ENCODE measurements at places on chromosomes 7 and 10.

GRCh38 chr10:62625484-62625883 lies 179.0 kb upstream of the ADO start:
- DNase-seq: no peak

DNA sequence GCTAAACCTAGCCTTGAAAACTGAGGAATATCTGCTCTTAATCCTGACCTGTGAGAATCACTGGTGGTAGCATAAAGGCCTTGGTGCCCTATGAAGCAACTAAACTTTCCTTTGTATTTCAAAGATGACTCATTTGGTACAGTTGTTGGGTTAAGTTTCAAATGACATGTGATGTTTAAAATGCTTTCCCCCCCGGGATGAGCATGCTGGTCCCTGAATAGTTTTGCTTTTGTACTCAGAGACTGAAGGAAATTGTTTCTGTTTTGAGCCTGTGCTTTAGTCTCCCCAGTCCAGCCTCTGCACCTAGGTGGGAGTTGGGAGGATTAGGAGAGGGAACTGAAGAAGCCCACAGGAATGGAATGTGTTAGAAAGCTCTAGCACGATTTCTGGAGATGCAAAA lies 258.9 kb upstream of the NPY start:
- no peak for DNase-seq

- no peak for DNase-seq
Observed at GRCh38 chr7:101164071-101164840, 1.1 kb downstream of the VGF start.

GRCh38 chr7:118657391-118658005 lies 433.0 kb downstream of the ANKRD7 start:
- DNase-seq: no peak

- DNase-seq: no peak
Observed at GRCh38 chr7:107069457-107069856, 25.0 kb downstream of the PRKAR2B start.

- DNase-seq: no peak
Observed at GRCh38 chr7:97377713-97378112, 260.2 kb downstream of the SDHAF3 start.

DNA sequence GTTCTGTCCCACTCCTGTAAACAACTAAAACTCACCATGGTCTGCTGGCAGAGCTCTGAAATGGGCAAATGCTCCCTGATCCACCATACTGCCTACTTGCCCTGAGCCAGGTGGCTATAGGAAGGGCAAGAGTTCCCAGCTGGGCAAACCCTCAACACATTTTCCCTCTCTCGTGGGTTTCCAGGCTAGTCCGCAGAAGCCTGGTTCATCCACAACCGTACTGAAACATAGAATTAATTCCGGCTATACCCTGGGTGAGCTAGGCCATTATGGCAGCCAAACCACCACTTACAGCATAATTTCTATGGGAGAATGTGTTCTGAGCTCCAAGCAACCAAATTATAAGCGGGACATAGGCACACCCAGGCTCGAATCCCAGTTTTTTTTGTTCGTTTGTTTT lies 20.1 kb upstream of the DDIT4 start:
- no peak for DNase-seq

- DNase-seq: no peak
Observed at GRCh38 chr7:128307061-128307460, 36.6 kb downstream of the RBM28 start.

GRCh38 chr7:92797284-92797683 lies 39.1 kb downstream of the CDK6 start:
- DNase-seq: no peak

- no peak for DNase-seq
Observed at GRCh38 chr7:118708741-118709140, 484.2 kb downstream of the ANKRD7 start.

- no peak for DNase-seq
Observed at GRCh38 chr10:94762393-94762792, at the start of gene CYP2C19. Gene CYP2C19 (plus strand): TSS chr10:94762681. CDS start chr10:94762706, 25 bp downstream.

DNA sequence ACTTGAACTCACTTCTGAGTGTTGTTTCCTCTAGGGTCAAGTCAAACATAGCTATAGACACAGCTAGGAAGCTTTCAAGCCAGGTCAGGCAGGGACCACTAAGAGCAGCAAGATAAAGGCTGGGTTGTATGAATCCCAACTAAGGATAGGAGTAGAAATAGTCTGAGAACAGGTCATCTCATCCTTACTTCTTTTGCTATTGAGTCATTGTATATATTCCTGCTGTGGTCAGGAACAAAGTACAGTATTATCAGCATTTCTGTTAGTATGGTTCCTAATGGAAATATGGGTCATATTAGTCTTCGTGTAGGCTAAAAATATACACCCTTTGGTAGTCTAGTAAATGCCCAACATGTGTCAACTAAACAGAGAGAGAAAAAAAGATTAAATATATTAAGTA lies 145.3 kb downstream of the BTAF1 start:
- DNase-seq: no peak

- DNase-seq: no peak
Observed at GRCh38 chr7:132537456-132538145, 38.7 kb downstream of the PLXNA4 start.

DNA sequence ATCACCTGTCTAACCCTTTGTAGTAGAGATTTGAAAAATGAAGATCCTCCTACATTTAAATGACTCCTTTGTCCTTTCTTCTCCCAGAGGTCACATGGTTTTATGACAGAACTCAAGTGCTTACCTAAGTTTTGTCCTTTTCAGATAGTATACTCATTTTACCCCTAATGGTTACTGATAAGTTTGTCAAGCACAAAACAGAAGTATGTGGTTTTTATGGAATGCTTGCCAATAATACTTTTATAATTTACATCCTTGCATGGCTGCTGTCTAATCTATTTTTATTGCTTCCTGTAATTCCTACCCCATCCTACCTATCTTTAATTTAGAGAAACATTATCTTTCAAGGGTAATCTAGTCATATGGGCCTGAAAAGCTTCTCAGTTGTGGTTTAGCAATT lies 37.5 kb downstream of the HELLS start:
- no peak for DNase-seq

GRCh38 chr7:45720989-45721388 lies 146.8 kb downstream of the ADCY1 start:
- DNase-seq: no peak

GRCh38 chr7:120502132-120502531 lies 229.2 kb downstream of the KCND2 start:
- DNase-seq: no peak

- DNase-seq: no peak
Observed at GRCh38 chr7:42617071-42617765, 294.7 kb downstream of the C7orf25 start.

DNA sequence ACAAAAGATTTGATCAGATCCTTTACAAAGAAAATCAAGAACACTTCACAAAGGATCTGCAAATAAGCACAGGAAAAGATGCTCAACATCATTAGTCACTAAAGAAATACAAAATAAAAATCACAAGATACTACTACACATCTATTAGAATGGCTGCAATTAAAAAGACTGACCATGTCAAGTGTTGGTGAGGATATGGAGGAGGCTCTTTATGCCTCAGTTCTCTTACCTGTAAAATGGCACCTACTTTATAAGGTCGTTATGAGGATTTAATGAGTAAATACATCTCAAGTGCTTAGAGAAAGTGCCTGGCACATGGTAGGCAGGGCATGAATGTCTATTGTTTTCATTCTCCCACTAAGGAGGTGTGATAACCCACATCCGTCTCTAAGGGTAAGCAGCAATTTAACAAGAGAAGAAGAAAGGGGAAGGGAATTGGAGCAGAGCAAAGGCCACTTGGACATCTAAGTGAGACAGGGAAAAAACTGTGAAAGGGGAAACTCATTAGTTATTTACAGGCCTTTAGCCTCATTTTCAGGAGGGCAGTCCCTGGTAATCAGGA lies 157.5 kb upstream of the NFE2L3 start:
- no peak for DNase-seq

- DNase-seq: peak; percentile 64
Observed at GRCh38 chr7:141073173-141073640, 657 bp upstream of the TMEM178B start.

- DNase-seq: no peak
Observed at GRCh38 chr10:4331150-4331549, 494.9 kb upstream of the AKR1E2 start.

GRCh38 chr10:103584216-103585010 lies 90.9 kb downstream of the NEURL1 start:
- DNase-seq: no peak

DNA sequence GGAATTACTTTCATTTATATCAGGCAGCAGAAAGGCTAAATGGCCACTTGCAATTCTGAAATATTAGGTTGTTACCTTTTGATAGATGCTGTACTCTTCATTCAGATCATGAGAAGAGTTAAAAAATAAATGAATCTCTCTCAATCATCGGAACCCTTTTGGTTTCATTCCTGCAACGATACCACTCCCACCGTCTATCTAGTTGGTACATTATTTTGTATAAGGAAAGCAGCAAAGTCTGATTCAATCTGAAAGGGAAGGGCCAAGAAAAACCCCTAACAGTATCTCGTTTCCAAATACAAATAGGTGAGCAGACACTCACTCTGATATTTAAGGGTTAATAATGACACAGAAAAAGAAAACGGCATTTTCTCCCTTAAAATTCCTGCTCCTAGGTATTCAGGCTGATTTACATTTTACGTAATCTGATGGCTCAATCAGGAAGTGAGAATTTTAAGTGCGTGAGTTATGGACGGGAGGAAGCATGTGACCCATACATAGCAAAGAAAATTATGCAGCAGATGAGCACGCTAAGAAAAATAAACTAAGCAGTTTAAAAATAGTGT lies 209.4 kb upstream of the KLF14 start:
- DNase-seq: no peak

- DNase-seq: no peak
Observed at GRCh38 chr10:45152726-45153125, 152.0 kb downstream of the ZNF22 start.

DNA sequence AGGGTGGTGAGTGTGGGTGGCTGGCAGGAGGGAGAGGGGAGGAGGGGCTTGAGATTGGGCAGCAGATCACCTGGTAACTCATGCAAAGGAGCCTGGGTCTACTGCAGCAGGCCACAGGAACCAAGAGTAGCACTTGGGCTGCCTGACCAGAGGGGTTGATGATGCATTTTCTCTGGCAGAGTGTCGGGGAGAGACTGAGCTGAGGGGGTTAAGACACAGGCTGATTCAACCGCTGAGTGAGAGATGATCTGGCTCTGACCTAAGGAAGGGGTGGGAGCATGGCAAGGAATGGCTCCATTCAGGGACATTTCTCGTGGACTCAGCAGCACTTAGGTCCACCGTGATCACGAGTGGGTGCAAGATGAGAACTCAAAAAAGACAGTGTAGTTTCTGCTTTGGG lies 115.5 kb upstream of the STK17A start:
- DNase-seq: no peak

DNA sequence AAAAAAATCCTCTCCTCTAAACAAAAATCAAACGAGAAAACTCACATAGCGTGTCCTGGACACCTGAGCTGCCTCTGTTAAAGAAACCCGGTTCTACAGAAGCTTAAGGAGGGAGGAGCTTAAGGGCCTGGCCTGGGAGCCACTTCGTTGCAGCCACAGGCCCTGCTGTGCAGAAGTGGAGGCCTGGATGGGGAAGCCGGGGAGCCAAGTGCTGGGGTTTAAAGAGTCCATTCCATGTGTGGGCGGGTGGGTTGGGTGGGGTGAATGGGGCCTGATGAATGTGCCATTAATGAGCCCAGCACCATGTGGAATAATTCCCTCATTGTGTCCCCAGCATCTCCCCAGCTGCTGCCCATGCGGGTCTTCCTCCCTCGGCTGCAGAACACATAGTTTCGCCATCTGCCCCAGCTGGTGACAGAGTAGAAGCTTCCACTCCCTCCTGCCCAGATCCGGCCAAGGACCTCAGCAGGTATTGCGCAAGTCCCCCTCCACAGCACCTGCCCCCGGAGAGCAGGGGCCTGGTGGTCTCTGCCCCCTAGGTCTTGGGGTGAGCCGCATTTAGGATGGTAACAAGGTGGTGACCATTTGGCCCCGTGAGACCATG lies 127.8 kb upstream of the BTBD16 start:
- no peak for DNase-seq

DNA sequence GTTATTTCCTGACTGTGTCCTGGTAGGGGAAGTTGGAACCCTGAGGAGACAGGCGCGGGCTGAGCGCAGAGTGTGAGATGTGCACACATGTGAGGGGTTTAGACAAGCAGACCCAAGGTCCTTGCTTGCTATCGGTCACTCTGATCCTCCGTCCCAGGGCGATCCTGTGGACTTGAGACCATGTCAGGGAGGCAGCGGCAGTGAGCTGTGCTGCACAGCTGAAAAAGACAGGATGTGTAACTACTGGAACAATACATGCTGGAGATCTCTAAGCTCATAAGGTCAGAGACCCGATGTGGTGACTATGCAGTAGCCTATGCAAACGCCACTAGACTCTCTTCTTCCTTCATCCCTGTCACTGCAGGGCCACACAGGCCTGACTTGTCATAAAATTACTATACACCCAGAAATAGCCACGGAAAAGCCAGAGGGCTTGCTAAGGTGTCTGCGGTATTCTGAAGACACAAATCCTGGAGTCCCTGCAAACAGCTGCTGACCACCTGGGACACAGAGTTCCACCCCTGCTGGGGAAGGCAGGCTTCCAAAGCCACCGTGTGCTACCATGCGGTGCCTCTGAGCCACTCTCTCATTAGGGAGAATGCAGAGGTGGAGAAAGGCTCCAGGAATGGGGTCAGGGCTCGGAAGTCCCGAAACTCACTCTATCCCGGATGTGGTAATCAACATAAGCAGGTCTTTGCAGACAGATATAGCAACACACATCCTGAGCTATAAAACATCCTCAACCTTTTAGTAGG lies 91.1 kb upstream of the DDC start:
- DNase-seq: peak; percentile 36

GRCh38 chr10:59580026-59580863 lies 129.4 kb downstream of the SLC16A9 start:
- DNase-seq: no peak

DNA sequence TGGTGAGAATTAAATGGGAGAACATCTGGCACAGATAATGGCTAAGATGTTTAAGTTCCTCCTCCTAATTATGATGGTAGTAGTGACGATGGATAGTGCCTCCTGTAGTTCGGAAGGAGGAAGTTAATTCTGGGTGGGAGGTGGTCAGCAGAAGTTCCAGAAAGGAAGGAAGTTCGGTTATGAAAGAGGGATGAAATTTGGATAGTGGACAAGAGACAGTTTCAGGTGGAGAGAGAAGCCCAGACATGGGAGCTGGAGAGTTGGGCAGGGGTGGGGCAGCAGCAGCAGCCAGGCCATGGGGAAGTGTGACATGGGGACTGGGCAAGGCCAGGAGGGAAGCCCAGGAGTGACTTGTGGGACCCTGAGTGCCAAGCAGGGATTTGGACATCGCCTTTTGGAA lies 99.5 kb downstream of the CCNY start:
- no peak for DNase-seq

DNA sequence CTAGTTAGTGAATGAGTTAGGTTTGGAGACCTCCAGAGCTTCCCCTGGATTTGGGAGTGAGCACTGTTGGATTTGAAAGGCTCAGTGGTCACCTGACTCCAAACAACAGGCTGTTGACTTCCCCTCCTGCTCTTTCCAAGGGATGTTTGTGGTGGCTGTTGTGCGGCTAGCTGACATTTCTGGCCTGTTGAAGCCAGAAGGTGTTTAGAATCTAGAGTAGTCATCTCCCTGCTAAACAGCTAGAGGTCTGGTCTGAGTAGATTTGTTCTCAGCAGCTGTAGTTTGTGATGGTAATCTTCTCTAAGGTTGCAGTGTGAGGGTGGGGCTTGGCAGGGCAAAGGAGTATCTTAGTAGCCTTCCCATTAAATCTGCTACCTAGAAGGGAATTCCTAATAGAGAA lies 30.1 kb downstream of the BPGM start:
- DNase-seq: no peak

- DNase-seq: no peak
Observed at GRCh38 chr10:1063232-1063865, 7.2 kb downstream of the WDR37 start.
